ENCODE measurements at places on chromosomes 6 and 20.
A peak's percentile ranks its signal among the peaks of the same experiment; 100 is the strongest.

- no peak for DNase-seq
Observed at GRCh38 chr6:153044295-153044694, 41.8 kb upstream of the MTRF1L start.

DNA sequence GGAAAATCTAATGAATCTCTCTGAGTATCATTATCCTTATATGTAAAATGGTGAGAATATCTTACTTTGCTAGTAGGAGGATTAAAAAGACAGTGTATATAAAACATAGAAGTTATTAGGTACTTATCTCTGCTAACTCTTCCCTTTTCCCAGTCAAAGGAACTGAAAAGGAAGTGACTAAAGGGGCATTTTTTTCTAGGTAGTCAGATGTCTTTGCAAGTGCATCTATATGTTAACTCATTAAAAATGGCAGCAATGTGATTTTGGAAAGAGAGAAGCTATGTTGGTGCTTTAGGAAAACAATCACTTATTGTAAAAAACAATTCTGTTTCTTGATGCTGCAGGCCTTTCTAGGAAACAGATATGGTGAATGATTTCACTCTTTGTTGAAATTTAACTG, 180.9 kb downstream of the SAMD5 start:
- DNase-seq: no peak

DNA sequence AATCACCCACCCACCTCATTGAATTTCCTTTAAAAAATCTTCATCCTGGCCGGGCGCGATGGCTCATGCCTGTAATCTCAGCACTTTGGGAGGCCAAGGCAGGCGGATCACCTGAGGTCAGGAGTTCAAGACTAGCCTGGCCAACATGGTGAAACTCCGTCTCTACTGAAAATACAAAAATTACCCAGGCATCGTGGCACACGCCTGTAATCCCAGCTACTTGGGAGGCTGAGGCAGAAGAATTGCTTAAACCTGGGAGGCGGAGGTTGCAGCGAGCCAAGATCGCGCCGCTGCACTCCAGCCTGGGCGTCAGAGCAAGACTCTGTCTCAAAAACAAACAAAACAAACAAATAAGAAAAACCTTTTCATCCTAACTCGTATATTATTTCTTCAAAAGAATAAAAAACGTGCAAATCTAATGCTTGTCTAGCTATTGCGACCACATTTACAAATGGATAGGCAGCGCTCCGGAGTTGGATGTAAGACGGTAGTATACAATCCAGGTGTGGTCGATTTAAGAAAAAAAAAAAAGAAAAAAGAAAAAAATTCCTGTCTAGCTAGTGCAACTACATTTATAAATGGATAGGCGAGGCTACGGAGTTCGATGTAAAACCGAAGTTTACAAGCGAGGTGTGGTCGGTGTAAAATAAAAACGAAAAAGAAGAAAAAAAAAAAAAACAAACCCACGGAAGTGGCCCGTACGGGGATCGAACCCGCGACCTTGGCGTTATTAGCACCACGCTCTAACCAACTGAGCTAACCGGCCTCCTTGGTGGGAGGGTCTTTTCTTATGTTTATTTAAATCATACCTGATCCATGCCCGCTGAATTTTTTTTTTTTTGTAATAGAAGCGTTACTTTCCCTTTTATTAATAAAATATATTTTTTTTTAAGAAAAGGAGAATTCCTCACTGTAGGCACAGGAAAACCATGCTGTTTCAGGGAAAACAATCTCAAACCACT, 70.7 kb upstream of the PRSS16 start:
- DNase-seq: peak; percentile 40

DNA sequence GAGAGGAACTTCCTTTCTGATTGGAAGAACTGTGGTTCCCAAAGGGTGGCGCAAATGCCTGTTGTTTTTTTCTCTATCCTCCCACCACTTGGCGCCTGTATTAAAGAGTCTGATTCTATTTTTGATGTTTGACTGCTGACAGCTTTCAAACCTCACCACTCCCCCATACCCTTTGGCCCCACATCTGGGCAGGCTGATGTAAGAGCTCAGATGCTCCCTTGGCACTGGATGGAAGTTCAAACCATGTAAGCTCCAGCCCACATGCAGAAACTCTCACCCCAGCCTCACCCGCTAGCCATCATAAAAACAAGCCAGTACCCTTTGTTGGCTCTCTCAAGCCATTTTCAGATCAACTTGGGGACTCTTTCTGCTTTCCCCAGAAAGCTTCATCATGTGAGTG, 20.0 kb upstream of the TMEM14A start:
- DNase-seq: no peak

GRCh38 chr6:6856538-6857523, 250.9 kb upstream of the RREB1 start:
- DNase-seq: peak; percentile 30

- DNase-seq: no peak
Observed at GRCh38 chr6:40413239-40413638, 173.9 kb downstream of the LRFN2 start.

- no peak for DNase-seq
Observed at GRCh38 chr20:58388028-58388601, 914 bp upstream of the VAPB start.

GRCh38 chr6:89242574-89243330, 25.6 kb upstream of the GABRR1 start:
- DNase-seq: no peak

- no peak for DNase-seq
Observed at GRCh38 chr6:152461556-152461955, 175.6 kb downstream of the SYNE1 start.

DNA sequence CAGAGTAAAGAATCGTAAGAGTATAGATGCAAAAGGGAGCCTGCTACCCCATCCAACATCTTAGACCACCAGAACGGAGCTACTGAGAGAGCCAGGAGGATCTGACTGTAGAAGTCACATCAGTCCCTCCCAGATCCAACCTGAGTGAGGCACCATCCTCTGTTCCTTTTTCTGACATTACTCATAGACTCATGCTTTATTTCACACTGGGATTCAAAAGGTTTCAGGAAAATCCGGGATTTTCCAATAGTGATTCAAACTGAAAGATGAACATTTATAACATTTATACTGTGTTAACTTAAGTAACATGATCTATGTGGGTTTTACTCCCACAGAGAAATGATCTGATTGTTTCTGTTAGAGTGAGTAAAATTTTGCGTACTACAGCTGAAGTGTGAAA, 868.6 kb upstream of the GJE1 start:
- DNase-seq: no peak

DNA sequence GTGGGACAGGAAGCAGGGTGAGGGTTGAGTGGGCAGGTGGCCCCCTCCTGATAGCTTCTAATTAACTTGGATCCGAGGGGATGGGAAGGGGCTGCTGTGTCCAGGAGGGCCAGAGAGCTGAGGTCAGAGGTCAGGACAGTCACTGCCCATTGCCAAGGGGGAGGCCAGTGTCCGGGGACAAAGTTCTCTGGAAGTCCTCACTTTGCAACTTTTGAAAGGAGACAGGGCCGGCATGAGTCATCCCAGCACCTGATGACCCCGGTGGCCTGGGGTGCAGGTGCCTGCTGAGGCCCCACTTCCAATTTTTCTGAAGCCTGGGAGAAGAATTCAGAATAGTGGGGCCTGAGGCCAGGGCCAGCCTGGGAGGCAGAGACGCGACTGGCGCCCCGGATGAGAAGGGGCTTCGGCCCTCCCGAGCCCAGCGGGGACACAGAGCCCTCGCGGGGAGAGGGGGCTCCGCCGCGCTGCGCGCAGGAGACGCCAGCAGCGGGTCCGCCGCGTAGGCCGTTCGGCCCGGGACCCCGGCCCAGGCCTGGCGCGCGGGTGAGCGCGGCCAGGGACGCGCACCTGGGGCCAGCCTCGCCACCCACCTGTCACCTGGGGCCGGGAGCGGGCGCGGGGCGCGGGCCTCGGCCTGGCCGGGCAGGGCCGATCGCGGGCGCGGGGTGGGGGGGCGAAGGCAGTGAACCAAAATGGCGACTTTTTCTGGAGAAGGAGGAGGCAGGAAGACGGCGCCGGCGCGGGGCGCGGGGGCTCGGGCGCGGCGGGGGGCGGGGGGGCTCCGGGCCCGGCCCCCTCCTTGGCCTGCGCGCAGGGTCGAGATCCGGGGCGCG, 586 bp downstream of the ZNF512B start:
- DNase-seq: no peak

DNA sequence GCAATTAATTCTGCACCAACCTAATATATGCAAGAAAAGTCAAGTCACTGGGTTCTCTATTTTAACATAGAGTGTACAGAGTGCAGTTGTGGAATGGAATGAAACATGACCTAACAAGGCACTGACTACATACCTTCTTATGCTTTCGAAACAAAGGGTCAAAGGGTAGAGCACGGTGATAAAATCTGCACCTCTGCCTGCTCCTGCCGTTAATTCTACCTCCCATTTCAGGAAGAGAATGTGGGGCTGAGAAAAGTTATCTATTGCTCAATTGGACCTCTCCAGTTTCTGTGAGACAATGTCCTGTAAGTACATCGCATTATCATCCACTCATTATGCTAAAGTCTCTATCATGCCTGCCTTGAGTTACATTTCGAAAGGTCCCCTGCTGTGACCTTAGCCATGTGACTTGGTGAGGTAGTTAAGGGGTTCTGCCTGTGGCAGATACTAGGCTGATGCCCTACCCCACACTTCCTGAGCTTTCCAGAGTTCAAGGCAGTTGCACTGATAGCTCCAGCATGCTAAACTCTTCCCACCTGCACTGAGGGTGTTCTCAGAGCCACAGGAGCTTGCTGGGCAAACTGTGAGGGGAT, 14.0 kb upstream of the MOCS1 start:
- no peak for DNase-seq

DNA sequence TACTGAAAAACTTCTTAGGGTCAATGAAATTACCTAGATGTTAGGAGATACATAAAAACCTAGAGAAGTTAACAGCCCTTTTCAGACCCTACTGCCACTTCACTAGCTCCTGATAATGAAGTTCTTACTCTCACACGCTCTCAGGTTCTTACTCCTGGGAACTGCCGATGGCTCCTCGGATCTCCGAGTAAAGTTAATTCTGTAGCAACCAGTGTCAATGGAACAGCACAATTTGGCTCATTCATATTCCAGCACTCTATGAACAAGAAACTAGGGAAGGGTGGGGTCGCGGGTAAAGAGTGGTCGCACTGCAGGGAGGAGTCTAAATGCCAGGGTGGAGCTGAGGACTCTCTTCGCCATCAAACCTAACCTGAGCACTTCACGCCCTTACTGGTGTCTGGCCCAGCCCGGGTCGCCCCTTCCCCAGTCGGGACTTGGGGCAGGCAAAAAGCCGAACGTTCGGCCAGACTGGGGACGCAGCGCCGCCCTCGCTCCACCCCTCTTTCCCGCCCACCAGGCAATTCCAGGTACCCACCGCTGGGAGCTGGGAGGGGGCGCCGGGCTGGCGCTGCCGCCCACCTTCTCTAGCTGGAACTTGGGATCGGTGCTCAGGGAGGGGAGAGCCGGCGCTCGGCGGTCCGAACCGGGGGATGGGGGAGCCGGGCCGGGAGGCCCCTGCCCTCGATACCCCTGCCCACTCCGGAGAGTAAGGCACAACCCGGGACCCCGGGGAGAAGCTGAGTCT, 744 bp downstream of the RAB23 start:
- peak; percentile 13 for DNase-seq

DNA sequence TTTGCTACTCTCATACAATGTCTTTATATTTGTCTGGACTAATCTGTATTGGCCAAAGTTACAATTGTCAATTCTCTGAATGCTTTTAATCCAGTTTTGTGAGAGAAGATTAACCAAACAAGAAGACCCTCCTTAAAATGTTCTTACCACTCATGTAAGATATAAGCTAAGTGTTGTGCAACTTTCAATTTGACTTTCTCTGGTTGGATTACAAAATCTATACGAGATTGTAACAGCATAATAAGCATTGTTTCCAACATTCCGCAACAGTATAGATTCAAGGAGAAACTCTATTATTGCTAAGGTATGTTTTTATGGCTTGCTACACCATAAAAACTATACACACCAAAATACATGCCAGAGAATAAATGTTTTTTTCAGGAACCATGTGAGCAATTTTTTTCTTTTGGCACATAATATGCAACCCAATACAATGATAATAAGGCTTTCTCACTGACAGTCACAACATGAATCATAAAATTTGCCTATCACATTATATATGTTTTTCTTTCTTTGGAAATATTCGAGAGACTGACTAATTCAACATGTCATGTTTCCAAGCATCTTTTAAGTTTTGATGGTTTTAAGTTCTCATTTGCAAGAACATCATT, 12.2 kb upstream of the TRPC4AP start:
- DNase-seq: no peak

DNA sequence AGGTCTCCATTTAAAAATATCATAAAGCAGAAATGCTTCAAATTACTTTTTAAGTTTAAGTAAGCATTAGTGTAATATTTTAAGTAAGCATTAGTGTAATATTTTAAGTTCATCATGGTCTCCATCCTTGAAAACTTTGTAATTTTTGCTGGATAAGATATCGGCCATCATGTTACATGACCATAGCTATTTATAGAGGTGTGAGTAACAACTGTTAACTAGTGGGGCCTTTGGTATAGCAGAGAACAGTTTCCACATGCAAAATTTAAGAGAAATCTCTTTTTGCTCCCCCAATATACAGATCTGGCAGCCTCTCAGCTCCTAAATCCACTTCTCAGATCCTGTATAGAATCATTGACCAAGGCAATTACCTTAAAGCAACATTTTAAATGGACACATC, 468 bp downstream of the TRDN start:
- DNase-seq: no peak

GRCh38 chr6:149202100-149202499, 115.4 kb upstream of the TAB2 start:
- no peak for DNase-seq

GRCh38 chr20:5642155-5642981, 107.8 kb upstream of the SHLD1 start:
- DNase-seq: no peak

DNA sequence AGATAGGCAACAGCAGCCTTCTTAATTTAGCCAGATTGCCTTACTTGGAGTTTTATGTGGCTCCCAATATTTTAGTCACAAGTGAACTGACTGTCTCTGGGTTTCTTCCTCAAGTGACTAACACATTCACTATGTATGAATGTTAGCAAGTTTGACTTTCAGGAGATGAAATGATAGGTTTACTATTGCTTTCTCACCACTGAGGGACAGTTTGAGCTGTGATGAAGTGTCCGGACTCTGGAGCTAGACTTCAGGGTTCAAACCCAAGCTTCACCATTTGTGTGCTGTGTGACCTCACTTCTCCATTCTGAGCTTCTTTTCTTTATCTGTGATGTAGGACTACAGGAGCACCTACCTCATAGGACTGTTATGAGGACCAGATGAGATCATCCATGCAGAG, 8.2 kb downstream of the DHX35 start:
- no peak for DNase-seq

DNA sequence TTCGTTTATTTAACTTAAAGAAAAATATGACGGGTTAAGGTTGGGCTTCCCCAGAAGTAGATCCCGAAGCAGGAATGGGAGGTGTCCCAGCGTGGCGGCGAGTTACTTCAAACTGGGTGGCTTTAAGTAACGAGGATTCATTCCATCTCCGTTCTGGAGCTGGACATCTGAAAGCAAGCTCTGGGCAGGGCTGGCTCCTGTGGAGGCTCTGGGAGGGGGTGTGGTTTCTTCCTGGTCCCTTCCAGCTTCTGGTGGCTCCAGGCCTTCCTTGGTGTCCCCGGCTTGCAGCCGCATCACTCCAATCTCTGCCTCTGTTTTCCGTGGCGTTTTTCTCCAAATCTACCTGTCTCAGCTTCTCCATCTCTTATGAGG, 47.3 kb upstream of the BHLHE23 start:
- DNase-seq: no peak

GRCh38 chr6:155455766-155456165, at the start of gene NOX3:
Gene NOX3 (minus strand): TSS chr6:155455839. CDS start chr6:155455800, 39 bp downstream.
- no peak for DNase-seq
